ENCODE measurements at places on chromosomes 3 and 15.

DNA sequence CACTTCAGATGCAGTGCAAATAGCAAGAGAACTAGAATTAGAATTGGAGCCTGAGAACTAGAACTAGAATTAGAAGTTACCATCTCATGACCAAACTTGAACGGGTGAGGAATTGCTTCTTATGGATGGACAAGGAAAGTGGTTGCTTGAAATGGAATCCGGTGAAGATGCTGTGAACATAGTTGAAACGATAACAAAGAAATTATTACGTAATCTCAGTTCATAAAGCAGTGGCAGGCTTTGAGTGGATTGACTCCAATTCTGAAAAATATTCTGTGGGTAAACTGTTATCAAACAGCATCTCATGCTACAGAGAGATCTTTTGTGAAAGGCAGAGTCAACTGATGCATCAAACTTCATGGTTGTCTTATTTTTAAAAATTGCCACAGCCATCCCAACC, 48.0 kb upstream of the GSK3B start:
- DNase-seq, result no peak

DNA sequence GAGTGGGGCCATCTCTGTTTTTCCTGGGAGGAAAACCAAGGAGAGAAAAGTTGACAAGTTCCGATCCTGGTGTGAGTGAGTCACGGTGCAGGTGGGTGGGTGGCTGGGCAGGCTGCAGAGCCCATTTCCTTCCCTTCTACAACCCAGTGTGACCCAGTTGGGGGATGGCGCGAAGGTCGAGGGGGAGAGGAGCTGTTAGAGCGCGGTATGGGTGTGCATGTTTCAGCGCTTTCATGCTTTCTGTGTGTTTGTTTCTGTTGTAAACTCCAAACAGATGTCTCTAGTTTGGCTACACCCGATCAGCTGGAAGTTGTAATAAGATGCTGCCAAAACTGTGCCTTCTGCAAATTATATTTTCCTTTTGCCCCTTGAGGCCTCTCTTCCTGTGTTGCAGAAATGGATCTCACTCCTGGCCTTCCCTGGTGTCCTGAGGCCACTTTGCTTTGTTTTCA, 3.8 kb downstream of the FAM43A start:
- no peak for DNase-seq

GRCh38 chr15:80989081-80989517, 520 bp downstream of the MESD start:
- no peak for DNase-seq

DNA sequence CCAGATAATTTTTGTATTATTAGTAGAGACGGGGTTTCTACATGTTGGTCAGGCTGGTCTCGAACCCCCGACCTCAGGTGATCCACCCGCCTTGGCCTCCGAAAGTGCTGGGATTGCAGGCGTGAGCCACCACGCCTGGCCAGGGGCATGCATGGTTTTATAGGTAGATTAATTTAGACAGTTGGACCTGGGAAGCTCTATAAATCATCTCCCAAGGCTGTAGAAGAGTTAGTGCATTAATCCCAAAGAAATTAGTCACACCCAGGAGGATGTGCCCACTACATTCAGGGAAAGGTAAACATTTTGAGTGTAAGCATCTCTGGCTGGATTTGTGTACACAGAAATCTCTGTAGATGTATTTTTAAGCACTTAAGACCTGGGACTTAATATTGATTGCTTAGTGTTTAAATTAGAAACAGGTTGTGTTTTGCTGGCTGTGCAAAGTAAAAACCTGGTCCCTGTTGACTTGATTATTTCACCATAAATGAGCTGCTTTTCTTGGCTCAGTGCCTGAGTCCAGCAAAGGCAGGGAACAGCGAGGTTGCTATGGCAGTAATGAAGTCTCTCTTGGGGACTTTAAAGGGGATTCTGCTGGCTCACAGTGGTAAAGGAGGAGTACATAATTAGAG, 19.2 kb downstream of the EXOSC7 start:
- peak; percentile 27 for DNase-seq

DNA sequence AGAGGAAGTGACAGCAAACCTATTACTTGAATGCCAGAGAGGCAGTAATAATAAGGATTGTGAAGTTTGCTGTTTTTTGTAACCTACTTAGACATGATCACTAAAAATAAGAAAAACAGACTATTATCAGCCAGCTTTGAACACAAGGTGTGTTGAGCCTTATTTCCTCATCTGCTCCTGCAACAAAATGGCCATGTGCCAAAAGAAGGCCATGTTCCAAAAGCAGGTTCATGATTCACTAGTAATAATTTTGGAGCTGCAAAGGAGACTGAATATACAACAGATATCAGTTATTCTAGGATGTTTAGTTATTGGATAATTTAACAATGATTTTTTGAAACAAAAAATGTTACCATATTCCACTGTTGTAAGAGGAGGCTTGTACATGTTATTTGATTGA, 578.7 kb downstream of the SQOR start:
- DNase-seq, result no peak

- DNase-seq, result no peak
Measured at GRCh38 chr15:73955861-73956742, 29.8 kb downstream of the LOXL1 start.

All from NCI-H1930 (cell line).